NAMALWA (cell line): ENCODE measurements at places on chromosomes 11 and 22.
A peak's percentile ranks its signal among the peaks of the same experiment; 100 is the strongest.

DNA sequence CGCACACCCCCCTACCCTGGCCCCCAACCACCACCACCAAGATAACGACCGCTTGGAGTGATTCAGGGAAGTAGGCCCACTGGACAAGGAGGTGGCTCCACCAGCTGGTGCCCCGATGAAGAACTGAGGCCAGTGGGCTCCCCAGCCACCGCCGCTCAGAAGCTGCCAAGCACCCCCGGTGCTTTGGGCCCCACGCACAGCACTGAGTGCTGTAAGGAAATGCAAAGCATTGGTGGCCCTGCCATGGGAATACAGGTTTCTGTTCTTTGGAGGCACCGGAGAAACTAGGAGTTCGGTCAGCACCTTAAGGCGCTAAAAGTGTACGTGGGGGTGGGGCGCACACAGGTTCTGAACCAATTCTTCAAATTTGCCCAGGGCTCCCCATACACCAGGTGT lies 664 bp upstream of the PRSS23 start:
- DNase-seq: no peak

DNA sequence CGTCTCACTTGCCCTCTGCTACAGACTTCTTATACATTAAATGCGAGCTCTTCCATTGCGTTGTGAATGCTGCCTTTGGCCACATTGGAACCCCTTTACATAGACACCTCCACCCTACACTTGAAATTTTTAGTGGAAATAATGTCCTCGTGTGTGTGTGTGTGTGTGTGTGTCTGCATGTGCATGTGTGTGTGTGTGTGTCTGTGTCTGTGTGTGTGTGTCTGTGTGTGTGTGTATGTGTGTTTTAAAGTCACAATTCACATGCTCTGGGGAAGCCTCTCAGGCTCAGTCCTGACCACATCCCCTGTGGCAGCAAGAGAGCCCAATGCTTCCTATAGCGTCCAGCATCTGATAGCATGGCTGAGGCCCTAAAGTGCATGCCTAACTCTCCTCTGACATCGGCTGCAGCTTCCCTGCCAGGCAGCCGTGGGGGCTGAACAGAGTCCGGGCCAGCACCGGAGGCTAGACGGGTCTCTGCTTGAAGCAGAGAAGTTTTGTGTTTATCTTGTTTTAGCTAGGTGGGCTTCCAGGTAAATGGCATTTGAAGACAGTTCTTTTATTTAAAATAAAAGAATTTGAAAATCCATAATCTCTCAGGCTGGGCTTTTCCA lies 64.5 kb upstream of the EMID1 start:
- no peak for DNase-seq

DNA sequence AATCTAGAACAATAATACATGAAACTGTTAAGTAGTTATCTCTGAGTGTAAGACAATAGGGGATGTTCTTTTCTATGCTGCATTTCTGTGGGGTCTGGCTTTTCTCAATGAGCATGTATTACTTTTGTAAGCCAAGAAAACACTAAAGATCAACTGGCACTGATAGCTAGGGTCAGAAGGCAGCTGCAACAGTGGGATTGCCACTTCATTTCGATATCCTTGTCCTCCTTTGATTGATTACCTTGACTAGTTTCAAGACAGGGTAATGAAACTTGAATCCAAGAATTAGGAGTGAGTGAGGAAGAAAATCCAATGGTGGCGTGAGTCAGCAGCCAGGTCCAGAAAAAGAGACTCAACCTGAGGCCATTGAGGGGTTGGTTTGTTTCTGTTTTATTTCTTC lies 46.5 kb downstream of the FEZ1 start:
- DNase-seq: no peak

- DNase-seq: peak; percentile 49
Observed at GRCh38 chr22:22103078-22103875, 120.7 kb upstream of the TOP3B start.

GRCh38 chr11:41051919-41052635 lies 407.4 kb downstream of the LRRC4C start:
- DNase-seq: no peak

DNA sequence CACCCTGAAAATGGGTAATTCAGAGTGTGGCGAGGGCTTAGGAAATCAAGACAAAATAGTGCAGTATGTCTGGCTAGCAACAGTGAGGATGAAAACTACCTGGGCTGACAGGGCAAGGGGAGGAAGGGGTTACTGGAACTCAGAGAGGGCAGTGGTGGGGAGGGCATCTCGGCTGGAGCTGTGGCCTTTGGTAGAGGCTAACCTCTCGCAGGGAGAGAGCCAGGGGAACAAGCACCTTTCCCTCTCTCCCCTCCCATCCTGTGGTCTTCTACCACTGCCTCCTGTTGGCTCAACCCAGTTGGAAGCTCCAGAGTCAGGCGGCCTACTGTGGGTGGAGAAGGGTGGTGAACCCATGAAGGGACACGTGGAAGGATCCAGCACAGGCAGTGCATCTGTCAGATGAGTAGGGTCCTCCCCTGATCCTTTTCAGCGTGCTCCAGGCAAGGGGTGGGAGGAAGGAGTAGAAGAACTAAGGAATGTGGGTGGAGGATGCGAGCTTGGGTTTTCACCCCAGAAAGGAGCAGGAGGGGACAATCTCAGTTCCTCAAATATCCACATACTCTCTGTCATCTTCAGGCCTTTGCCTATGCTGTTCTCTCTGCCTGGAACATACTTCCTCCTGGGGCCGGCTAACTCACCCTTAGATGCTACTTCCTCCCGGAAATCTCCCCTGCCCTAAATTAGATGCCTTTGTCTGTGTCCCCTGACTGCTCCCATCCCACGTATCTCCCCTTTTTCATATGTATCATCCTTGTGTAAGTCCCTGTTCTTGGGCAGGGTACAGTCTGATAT lies 6.2 kb upstream of the KCNE3 start:
- no peak for DNase-seq

- no peak for DNase-seq
Observed at GRCh38 chr11:92739041-92739440, 230.4 kb upstream of the MTNR1B start.

DNA sequence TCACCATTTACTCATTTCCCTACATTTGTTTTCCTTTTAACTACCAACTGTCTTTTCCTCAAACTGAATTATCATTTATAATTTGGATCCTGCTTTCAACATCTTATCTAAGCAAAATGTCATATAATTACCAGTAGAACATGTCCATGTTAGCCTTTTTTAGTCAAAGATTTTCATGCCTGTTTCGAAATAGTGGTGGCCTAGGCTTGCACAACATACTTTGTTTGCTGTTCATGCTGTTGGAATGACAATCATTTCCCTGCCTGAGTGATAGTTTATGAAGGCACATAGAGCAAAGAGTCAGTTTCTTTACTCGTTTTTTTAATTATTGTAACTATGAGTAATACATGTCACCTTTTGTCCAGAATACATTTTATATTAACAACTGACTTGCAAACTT lies 144.3 kb upstream of the ANO3 start:
- DNase-seq: no peak

DNA sequence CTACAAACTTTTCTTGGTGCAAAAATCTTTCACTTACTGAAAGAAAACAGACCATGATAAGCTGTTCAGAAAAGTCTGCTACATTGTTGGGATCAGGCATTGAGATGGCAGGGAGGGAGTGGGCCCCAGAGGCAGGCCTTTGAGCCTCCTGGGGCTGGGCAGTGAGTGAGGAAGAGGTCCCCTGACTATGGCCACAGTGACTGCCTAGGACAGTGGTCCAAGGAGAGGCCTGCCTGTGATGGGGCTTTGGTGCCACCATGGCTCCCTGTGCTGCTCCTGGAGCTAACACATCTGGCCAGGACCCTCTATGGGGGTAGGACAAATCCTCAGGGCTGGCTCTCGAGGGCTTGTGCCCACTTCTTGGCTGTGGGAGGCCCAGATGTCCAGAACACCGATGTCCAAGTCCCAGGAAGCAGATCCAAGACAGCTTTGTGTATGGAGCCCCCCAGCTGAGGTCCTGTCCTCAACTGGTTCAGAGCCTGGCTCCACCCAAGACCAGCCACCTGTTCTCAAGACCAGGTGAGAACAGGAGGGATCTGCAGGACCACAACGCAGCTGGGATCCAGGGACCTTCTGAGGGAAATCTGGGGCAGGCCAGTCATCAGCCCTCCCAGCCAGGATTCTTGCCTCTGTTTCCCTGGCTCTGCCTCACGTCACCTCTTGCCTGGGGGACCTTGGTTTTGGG lies 36.9 kb downstream of the PPM1F start:
- DNase-seq: no peak

DNA sequence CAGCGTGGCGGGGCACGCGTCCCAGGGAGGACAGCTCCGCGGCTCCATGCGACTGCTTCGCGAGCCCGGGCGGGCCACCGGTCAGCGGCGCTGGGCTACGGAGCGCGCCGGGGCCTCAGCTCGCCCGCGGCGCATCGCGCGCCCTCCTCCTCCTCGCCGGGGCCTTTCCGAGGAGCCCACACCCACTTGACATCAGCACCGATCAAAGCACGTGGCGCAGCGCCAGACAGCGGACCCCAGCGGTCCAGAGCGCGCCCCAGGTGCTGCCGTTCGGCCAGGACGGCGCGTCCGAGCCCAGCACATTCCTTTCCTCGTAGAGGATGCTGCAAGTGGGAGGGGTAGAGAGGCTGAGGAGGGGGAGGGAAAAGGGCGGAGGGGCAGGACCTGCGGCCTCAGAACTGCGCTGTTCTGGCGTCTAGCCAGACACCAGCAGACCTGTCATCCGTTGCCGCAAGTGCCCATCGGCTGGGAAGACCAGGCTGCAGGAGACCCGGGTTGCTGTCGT lies 88.6 kb downstream of the PLEKHA7 start:
- no peak for DNase-seq

DNA sequence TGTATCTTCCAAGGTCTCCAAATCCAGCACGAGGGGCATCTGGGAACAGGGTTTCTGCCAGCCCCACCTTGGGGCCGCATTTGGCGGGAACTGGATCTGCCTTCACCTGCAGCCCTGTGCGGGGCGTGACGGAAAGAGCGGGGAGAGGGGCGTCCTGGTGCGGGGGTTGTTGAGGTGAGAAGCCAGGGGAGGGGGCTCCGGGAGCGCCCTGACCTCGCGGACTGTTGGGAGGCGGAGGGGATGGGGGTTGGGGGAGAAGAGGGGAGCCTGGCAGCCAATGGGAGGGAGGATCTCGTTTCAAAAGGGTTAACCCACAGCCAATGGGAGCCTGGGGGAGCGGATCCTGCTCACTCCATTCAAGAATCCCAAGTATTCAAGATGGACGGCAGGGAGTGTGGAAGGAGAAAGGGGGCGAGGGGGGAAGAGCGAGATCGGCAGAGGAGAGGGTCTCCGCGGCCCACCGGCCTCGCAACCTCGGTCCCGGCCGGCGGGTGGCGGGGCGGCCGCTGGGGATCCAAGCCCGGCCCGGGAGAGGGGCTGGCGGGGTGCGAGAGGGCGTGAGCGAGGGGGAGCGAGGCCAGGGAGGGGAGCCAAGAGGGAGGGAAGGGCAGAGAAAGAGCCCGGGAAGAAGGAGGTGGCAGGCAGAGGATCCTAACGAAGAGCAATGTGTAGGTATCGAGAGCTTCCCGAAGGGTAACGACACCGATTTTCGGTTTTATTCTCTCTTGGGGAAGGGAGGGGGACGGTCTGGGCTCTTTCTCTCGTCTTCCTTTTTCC lies 11.5 kb downstream of the YPEL4 start:
- DNase-seq: no peak

- no peak for DNase-seq
Observed at GRCh38 chr22:24683691-24684090, 80.7 kb downstream of the GGT1 start.

DNA sequence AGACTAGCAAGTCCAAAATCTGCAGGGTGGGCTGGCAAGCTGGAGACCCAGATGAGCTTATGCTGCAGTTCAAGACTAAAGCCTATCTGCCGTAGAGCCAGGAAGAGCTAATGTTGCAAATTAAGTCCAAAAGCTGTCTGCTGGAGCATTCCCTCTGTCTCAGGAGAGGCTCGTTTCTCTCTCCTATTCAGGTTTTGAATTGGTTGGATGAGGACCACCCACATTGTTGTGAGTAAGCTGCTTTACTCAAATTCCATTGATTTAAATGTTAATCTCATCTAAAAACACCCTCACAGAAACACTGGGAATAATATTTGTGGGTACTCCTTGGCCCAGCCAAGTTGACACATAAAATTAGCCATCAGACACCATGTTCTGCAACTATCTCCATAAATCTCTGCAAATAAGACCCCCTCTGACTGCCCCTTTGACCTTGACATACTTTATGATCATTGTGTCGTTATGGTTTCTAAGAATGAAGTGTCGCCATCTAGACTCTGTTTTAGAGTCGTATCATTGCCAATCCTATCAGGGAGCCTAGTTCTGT lies 16.8 kb upstream of the CUL5 start:
- no peak for DNase-seq

GRCh38 chr11:34223021-34223813 lies 117.8 kb downstream of the NAT10 start:
- no peak for DNase-seq

GRCh38 chr22:17199003-17199731 lies 20.1 kb downstream of the ADA2 start:
- DNase-seq: no peak

GRCh38 chr22:35539487-35539886 lies 1.1 kb upstream of the RASD2 start:
- DNase-seq: no peak

DNA sequence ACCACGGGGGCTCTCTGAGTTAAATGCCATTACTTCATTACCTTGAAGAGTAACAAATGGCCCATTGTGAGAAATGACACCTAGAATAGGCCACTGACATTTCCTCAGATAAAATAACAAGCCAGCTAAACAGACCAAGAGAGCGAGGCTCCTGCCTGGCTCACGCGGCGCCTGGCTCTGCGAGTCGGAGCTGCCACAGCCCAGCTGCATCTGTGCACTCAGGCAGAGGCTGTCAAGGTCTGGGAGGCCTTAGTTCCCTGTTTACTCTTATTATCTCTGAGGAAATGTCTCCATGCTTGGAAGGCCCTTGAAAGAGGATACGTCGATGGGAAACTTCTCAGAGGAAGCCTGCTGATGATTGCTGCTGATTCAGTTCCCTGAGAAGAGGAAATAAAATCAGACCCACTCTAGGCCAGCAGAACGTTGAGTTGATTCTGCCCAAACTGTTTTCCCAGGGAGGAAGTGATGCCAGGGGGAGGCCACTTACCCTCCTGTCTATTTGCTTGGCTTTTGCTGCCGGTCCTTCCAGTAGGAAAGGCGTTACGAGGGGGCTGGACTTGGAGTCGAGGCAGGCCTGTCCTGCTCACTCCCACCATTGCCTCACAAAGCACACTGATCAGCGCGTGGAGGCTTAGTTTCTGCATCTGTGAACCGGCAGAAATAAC lies 208.8 kb downstream of the TBC1D22A start:
- peak; percentile 6 for DNase-seq

GRCh38 chr11:127274328-127274676 lies 273.7 kb upstream of the KIRREL3 start:
- no peak for DNase-seq

- DNase-seq: no peak
Observed at GRCh38 chr22:44909241-44909640, 100.6 kb downstream of the PHF21B start.

GRCh38 chr11:130544266-130544665 lies 95.8 kb downstream of the ADAMTS15 start:
- DNase-seq: no peak
